Kidney (tissue), 22 donors: ENCODE measurements at places on chromosomes 4 and X. TPM values are rescaled to one million over a fixed set of nuclear protein-coding genes. Genes with fewer than 3 reads are reported as not detected.

The PAGE2B gene
- polyA plus RNA-seq = not detected

The PCDH18 gene
- polyA plus RNA-seq = 2.2 TPM

The TMEM255A gene
- polyA plus RNA-seq = 2.8 TPM

The GPRASP3 gene
- 4.3 TPM for polyA plus RNA-seq

The FRG2 gene
- polyA plus RNA-seq = not detected
